Activated T-cell treated with anti-CD3 and anti-CD28 coated beads, Interleukin-2, amount 50 U/mL, for 72 hours (primary cell): ENCODE measurements at places on chromosomes 16 and 17. TPM values are rescaled to one million over a fixed set of nuclear protein-coding genes. Genes with fewer than 3 reads are reported as not detected.
A peak's percentile ranks its signal among the peaks of the same experiment; 100 is the strongest.

- peaks cover 41% of the 10 kb centered on the region for H3K36me3 ChIP-seq
- peaks cover 27% of the 10 kb centered on the region for H3K4me1 ChIP-seq
- DNase-seq, result no peak
- no peak overlapping the region for H3K27ac ChIP-seq
- H3K4me3 ChIP-seq, result no peak overlapping the region
These were observed 15.1 kb downstream of the NDE1 start for GRCh38 chr16:15665107-15665506.

GRCh38 chr17:14078027-14078426 is 8.7 kb downstream of the COX10 start:
- H3K27me3 ChIP-seq, result no peaks in the 10 kb centered on the region
- H3K4me3 ChIP-seq, result no peak overlapping the region
- H3K4me1 ChIP-seq, result peaks cover 38% of the 10 kb centered on the region
- H3K36me3 ChIP-seq, result peaks cover 16% of the 10 kb centered on the region

DNA sequence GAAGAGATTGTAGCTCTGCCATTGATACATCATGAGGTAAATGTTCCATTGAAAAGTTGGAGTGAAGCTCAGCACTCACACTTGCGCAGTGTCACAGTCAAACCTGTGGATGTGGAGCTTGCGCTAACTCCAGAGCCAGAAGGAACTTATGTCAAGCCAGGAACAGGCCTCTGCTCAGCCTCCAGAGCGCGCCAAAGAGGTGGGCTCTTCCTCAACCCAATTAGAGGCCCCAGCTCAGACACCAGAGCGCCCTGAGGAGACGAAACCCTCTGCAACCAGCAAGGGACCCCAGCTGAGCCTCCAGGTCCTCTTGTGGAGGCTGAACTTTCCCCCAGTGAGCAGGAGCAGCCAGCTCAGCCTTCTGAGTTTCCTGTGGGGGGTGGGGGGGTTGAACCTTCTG is 61.5 kb upstream of the FBXO47 start:
- no peaks in the 10 kb centered on the region for H3K36me3 ChIP-seq
- no peak overlapping the region for H3K27ac ChIP-seq
- no peak for DNase-seq
- H3K4me3 ChIP-seq, result no peak overlapping the region
- H3K27me3 ChIP-seq, result peaks cover 25% of the 10 kb centered on the region
- peaks cover 8% of the 10 kb centered on the region for H3K4me1 ChIP-seq

DNA sequence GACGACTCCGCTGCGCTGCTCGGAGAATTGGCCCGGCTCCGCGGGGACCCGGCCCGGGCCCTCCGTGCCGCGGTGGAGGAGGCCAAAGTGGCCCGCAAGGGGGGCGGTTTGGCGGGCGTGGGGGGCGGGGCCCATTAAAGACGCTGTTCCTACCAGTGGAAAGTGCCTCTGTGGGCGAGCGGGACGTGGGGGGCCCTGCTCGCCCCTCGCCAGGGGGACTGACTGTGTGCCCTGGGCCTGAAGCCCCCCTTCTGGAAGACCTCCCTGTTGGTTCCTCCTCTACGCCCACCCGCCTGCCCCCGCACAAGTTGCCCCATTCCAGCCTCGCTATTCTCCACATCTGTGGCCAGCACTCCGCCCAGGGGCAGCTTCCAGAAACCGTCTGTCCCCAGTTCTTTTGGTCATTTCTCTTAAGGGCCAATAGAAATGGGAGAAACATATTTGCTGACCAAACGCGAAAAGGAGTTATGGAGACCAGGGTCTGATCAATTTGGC is 1.9 kb upstream of the FGF11 start:
- H3K36me3 ChIP-seq, result peaks cover 2% of the 10 kb centered on the region
- H3K27ac ChIP-seq, result no peak overlapping the region
- DNase-seq, result no peak
- H3K4me3 ChIP-seq, result peak overlapping the region; percentile 90

Gene CD300A
- 3.9 TPM for total RNA-seq

DNA sequence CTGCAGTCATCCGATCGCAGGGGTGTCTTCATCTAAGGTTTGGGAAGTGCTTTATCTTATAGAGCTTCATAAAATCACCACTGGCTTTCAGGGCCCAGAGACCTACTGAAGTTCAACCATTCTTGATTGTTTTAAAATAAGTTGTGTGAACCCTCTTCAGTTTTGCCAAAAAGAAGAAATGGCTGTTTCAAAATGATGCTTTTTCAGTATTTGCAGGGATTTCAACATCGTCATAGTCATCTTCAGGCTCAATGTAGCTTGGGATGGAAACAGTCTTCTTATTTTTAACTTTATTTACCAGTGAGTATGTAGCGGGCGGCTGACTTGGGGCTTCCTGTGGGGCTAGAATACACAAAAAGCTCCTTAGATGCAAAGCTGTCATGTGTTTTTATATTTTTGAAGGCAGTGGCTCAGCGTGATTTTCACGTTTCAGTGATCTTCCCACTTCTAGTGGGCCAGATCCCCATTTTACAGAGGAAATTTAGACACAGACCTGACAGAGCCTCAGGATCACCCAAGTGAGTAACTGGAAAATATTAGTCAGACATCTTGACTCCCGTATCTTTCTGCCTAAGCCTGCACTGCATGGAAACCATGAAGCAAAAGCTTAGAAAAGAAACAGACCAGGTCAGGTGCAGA is 19.1 kb upstream of the ZNF594 start:
- no peaks in the 10 kb centered on the region for H3K4me1 ChIP-seq
- H3K4me3 ChIP-seq, result no peak overlapping the region
- H3K27ac ChIP-seq, result no peak overlapping the region
- no peaks in the 10 kb centered on the region for H3K27me3 ChIP-seq

DNA sequence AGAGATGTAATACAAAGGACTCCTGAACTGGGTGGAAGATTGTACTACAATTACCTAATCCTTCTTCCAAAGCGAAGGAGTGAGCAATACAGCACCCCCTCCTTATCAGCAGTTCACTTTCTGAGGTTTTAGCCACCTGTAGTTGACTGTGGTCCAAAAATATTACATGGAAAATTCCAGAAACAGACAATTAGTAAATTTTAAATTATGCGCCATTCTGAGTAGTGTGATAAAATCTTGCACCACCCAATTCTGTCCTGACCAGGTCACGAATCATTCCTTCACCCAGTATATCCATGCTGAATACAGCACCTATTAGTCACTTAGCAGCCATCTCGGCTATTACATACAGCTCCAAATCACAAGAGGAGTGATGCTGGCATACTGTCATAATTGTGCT is 23.2 kb downstream of the VPS53 start:
- peaks cover 6% of the 10 kb centered on the region for H3K36me3 ChIP-seq
- H3K4me3 ChIP-seq, result no peak overlapping the region
- no peaks in the 10 kb centered on the region for H3K27me3 ChIP-seq

Gene SDR42E1
- total RNA-seq, result 13.0 TPM

Gene SAP30BP
- 112 TPM for total RNA-seq

DNA sequence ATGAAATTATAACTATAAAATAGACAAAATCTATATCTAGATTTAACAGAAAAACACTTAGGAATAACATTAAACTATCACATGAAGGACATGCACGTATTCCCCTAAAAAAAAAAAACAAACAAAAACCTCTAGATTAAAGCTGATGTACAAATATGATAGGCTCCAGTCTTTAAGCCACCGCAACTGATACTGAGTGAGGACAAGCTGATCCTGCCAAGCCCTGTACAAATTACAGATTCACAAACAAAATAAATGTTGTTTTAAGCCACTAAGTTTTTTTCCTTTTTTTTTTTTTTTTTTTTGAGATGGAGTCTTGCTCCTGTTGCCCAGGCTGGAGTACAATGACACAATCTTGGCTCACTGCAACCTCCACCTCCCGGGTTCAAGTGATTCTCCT is 35.3 kb downstream of the SMURF2 start:
- H3K4me1 ChIP-seq, result peaks cover 63% of the 10 kb centered on the region
- H3K27ac ChIP-seq, result no peak overlapping the region
- no peak for DNase-seq
- H3K4me3 ChIP-seq, result no peak overlapping the region

DNA sequence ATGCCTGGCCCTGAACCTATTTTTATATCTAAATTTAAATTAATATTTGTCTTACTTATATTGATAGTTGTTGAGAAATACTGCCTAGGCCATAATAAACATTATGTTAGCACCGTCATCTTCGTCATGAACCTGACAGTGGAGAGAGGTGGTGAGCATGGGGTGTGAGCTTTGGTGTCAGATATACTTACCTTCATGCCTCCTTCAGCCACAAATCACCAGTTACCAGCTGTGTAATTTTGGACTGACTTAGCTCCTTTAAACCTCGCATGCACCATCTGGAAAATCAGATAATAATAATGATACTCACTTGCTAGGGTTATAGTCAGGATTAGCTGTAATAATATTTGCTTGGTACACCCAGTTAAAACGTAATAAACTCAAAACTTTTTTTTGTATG is 35.0 kb downstream of the SNX29 start:
- peaks cover 17% of the 10 kb centered on the region for H3K4me1 ChIP-seq
- H3K36me3 ChIP-seq, result no peaks in the 10 kb centered on the region

Gene DPEP2
- total RNA-seq, result 11.4 TPM

Gene EVI2B
- total RNA-seq, result 37.3 TPM

DNA sequence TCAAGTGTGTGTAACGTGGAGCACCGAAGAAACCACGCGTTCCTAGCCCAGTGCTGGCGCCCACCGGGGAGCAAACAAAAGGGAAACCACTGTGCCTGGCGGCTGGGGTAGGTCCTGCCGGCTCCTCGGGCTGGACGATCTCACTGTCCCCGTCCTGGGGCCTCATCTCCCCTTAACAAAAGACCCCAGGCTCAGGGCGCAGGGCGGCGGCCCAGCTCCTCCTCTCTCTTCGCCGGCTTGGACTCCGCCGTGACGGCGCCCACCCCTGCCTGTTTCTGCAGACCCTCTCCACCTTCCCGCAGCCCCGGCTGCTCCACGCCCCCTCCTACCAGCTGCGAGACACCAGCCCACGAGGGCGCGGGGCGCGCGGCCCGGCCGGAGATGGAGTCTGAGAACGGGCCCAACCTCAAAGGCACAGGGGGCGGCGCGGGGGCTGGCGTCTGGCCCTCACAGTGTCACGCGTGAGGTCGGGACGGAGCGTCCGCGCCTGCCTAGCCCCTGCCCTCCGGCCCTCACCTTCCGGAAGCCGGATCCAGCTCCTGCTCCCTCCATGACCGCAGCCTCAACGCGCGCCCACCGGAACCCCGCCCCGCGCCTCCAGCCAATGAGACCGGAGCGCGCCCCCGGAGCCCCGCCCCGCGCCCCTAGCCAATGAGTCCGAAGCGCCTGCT is at the start of gene CENPX:
Gene CENPX (minus strand): TSS at position 569 of the 671 bp plus-strand sequence. CDS start 17 bp downstream, at position 552.
- H3K36me3 ChIP-seq, result no peaks in the 10 kb centered on the region
- peaks cover 28% of the 10 kb centered on the region for H3K4me1 ChIP-seq
- DNase-seq, result no peak
- H3K27me3 ChIP-seq, result no peaks in the 10 kb centered on the region

Gene CSH1
- not detected for total RNA-seq

DNA sequence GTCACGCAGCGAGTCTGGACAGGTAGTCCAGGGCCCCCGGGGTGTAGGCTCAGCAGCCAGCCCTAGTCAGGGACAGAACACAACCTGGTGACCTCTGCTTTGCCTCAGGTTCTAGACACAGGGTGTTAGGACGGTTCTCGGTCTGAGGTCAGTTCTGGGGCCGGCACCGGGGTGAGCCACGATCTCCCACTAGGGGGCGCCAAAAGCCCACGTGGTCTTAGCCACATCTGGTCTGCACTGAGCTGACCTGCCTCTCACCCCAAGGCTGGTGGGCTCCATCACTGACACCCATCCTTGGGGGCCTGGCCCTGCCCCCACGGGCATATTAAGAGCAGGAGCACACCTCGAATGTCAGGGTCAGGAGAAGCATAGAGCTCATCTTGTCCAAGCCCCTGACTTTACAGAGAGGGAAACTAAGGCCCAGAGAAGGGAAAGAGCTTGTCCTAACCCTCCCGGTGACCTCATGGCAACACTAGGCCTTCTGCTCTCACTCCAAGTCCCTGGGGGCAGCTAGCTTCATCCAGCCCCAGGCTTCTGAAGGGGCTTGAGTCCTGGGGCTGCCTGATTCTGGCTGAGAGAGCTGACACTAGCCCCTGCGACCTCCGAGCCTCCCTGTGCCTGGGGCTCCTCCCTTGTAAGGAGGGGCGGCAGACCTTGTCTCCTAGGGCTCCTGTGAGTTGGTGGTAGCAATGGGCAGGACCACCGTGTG is 9.0 kb downstream of the SLC5A10 start:
- H3K27ac ChIP-seq, result no peak overlapping the region
- no peak overlapping the region for H3K4me3 ChIP-seq
- peaks cover 25% of the 10 kb centered on the region for H3K4me1 ChIP-seq
- no peaks in the 10 kb centered on the region for H3K36me3 ChIP-seq
- H3K27me3 ChIP-seq, result no peaks in the 10 kb centered on the region
- peak; percentile 91 for DNase-seq

DNA sequence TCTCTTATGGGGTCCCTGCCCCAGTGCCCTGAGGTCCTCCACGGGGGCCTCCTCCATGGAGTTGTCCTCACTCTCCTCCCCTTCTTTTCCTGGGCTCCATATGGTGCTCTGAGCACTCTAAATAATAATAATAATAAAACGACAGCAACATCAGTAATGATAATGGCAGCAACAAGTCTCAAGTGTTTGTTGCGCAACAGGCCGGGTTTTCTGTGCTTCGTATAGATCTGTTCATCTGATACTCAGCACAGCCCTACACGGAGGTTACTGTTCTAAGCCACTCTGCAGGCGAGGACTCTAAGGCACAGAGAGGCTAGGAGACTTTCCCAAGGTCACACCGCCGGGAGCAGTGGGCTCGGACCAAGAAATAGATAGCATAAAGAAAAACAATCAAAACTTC is 13.7 kb downstream of the CIBAR2 start:
- no peak overlapping the region for H3K4me3 ChIP-seq
- H3K27me3 ChIP-seq, result no peaks in the 10 kb centered on the region
- H3K27ac ChIP-seq, result no peak overlapping the region
- no peak for DNase-seq

- no peaks in the 10 kb centered on the region for H3K36me3 ChIP-seq
- H3K4me1 ChIP-seq, result no peaks in the 10 kb centered on the region
- H3K27ac ChIP-seq, result no peak overlapping the region
- H3K4me3 ChIP-seq, result no peak overlapping the region
- H3K27me3 ChIP-seq, result peaks cover 43% of the 10 kb centered on the region
These were observed 8.3 kb upstream of the MPHOSPH6 start for GRCh38 chr16:82178352-82178751.

GRCh38 chr17:55983096-55983495 is 170.2 kb upstream of the ANKFN1 start:
- no peak for DNase-seq
- no peaks in the 10 kb centered on the region for H3K36me3 ChIP-seq
- H3K27ac ChIP-seq, result no peak overlapping the region
- H3K4me3 ChIP-seq, result no peak overlapping the region
- no peaks in the 10 kb centered on the region for H3K27me3 ChIP-seq

- H3K27me3 ChIP-seq, result peaks cover 14% of the 10 kb centered on the region
- DNase-seq, result no peak
- no peak overlapping the region for H3K27ac ChIP-seq
- H3K4me3 ChIP-seq, result no peak overlapping the region
- H3K36me3 ChIP-seq, result no peaks in the 10 kb centered on the region
These were observed 22.3 kb downstream of the RTN4RL1 start for GRCh38 chr17:2002767-2003329.
